ENCODE measurements at places on chromosomes 12 and 14.

DNA sequence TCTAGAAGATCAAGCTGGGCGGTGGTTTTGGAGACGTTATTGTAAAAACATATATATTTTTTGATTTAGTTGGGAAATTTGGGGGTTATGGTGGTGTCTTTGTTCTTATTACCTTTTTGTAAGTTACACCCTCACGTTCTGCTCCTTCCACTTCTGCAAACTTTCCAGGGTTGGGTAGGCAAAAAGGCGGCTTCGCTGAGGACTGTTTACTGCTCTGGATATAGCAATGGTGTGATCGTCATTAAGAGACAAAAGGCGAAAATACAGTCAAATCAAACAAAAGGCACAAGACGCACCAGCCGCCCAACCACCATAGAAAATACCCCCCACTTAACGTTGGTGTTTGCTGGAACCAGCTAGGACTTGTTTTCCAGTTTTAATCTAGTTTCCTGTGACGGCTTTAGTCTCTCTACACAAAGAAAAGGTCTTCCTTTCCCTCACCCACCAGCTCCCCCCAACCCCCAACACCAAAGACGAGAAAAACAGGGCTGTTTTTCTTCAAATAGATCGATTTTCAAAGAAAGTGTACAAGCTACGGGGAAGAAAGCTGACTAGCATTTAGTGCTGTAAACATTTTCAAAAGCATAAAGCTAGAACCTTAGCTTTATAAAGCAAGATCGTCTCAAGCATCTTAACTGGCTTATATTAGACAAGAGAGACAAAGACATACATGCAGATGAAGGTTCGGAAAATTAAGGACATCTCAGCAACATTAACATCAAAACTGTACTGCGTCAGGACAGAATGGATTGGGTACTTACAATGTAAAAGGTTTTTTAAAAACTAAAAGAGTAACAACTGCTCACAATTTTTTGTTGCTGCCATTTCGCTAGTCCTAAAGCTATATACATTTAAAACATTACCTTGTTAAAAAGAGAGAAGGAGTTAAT lies 2.0 kb upstream of the SETD1B start:
- DNase-seq = no peak

DNA sequence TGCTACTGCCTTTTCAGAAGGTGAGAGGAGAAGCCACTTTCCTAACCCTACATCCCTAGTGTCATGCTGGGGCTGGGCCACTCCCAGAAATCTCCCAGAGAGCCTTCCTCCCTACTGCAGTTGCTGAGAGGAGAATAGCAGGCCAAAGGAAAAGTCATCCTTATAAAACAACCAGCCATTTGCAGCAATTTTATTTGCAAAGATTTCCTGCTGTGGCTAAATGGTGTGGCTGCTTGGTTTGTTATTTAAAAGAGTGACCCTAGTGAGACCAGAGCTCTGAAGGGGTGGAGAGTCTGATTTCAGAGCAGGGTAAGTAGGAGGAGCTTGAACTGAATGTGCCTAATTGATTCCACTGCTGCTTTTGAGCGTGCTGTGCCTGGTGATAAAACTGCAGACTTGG lies 232.0 kb downstream of the GRIN2B start:
- no peak for DNase-seq

GRCh38 chr14:74697543-74697942 lies 15.3 kb downstream of the AREL1 start:
- no peak for DNase-seq

- DNase-seq = no peak
Observed at GRCh38 chr12:46108721-46109120, 118.3 kb upstream of the SCAF11 start.

DNA sequence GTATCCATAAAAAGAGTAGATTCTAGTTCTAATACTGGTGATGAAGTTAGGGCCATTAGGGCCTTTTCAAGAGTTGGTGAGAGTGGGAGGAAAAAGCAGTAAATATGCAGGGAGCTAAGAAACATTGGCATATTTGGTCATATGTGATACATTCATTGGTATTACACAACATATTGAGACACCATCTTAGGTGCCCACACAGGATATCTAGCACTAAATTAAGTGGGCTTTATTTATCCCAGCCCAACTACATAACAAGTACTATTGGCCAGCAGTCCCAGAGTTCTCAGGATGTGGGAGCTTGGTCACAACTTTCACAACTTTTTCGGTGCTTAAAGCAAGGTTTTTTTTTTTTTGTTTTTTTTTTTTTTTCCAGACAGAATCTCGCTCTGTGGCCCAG lies 2.0 kb upstream of the ING4 start:
- no peak for DNase-seq

- DNase-seq = no peak
Observed at GRCh38 chr12:57190037-57190436, 26.6 kb upstream of the NXPH4 start.

DNA sequence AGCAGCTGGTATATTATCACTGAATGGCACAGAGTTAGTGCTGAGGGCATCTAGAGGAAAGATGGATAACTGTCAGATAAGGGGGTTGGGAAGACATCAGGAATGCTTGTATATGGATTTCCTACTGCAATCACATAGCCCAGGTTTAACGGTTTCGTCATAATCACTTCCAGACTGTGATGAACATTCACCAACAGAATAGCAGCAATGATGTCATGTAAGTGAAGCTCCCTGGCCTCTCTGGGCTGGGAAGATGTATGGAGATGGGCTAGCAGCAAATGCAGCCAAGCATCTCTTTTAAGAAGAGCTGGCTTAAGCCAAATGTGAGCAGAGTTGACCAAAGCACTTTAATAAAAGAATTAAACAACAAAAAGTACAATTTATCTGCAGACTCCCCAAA lies 714.6 kb downstream of the GALC start:
- DNase-seq = no peak

- DNase-seq = no peak
Observed at GRCh38 chr14:72380456-72380855, 448.2 kb downstream of the RGS6 start.

- DNase-seq = no peak
Observed at GRCh38 chr12:93823616-93824391, 146.6 kb downstream of the CRADD start.

- DNase-seq = no peak
Observed at GRCh38 chr12:34298176-34298970, 276.1 kb downstream of the ALG10 start.

- no peak for DNase-seq
Observed at GRCh38 chr12:14694970-14695369, 1.4 kb downstream of the GUCY2C start.

GRCh38 chr14:69214393-69214792 lies 23.1 kb downstream of the EXD2 start:
- DNase-seq = no peak

DNA sequence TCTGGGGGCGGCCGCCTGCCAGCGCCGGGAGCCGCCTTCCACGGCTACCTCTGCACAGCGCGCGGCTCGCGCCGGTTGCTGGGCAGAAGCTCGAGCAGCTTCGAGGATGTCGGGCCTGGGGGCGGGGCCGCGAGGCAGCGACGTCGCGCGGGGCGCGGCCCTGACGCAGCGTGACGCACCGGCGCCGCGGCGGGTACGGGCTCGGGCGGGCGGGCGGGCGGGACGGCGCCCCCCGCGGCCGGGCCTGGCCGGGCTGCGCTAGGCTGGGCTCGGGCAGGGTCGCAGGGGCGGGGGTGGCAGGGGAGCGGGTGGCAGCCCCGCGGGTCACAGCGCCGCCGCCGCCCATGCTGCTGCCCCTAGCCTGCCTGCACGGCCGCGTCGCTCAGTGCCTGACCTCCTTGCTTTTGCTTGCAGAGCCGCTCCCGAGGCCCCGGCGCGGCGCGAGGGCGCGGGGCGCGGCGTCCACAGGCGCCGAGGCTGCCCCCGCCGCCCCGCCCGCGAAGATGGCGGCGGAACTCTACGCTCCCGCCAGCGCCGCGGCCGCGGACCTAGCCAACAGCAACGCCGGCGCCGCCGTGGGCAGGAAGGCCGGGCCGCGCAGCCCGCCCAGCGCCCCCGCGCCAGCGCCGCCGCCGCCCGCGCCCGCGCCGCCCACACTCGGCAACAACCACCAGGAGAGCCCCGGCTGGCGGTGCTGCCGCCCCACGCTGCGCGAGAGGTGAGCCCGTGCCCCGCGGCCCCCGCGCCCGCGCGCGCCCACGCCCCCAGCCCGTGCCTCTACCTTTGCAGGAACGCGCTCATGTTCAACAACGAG lies at the start of gene BTBD6:
Gene BTBD6, plus strand, starts transcription at position 166 of the 814 bp plus-strand sequence. Its CDS starts 179 bp downstream, at position 345.
- peak; percentile 77 for DNase-seq

DNA sequence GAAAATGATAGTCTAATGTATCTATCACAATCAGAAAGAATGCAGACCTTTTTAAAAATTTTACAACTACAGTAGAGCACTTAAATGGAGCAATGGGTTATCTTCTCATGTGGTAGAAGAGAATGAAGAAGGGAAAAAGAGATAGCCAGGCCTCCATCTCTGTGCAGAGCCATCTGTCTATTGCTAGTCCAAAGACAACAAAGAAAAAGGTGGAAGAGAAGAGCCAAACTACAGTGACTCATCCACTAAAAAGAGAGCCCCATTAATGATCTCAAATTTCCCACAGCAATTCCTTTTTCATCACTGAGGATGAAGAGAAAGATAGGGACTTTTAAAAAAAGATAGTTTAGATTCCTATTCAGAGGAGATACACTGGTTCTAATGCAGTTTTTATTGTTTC lies 232.9 kb downstream of the ATXN7L3B start:
- DNase-seq = no peak

GRCh38 chr14:104385531-104386101 lies 193.9 kb upstream of the C14orf180 start:
- DNase-seq = no peak

DNA sequence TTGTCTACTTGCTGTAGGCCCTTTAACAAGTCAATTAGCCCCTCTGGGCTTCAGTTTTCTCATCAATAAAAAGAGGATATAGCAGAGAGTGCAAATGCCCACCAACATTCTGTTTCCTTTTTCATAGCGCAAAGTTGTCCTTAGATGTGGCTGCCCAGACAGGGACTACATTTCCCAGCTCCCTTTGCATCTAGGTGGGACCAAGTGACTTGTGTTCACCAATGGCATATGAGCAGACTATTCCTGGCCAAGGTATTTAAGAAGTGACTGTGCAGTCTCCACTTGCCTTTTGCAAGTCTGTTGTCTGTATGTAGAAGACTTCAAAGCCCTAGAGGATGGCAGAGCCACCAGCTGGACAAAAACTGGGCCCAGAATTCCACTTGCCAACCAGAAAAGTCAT lies 59.7 kb downstream of the DAO start:
- DNase-seq = no peak

DNA sequence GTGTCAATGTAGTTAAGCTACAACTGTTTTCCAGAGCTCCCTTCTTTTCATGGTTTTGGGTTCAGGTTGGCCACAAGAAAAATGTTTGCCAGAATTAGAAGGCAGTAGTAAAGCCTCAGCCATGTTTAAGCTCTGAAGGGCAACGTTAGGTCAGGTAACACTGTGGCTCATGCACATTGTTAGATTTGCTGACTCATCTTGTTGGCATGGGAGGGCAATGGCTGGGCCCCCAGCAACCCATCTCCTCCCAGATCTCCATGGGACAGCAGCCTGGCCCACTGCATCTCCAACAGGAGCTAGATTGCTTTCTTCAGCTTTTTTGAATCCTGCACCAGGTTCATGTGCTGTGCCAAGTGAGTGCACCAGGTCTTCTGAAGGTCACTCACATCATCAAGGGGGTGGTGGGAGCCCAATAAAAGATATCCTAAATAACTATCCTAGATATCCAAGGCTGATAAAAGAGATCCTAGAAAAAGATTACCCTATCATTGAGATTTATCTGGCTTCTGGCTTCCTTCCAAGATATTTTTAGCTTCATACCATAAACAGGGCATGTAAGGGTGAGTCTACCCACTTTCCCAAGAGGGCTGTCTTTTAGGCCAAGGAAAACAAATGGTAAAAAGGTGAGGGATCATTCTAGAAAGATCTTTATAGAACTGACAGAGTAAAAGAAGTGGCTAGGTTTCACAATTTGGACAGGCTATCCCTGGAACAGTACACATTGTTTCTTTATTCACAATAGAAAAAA lies 28.9 kb downstream of the PTGER2 start:
- DNase-seq = no peak

- DNase-seq = no peak
Observed at GRCh38 chr14:52188381-52188780, 79.1 kb upstream of the PTGDR start.

- DNase-seq = no peak
Observed at GRCh38 chr12:6791931-6792520, 2.7 kb downstream of the CD4 start.

- DNase-seq = no peak
Observed at GRCh38 chr14:71891185-71891584, 41.0 kb upstream of the RGS6 start.

DNA sequence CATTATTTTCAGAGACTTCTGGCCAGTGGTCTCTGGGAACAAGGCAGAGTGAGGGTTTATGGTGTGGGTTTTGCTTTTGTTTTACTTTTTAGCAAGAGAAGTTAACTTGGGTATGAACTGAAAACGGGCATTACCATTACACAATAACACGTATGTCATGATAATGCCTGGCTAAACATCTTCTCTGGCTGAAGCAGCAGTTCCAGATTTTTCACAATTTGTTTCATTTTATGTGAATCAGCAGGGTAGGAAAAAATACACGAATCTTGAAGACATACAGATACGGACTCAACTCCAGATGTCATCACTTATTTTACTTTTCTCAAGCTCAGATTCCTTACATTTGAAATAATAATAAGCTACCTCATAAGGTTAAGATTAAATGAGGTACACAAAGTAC lies 2.5 kb upstream of the PCNX4 start:
- DNase-seq = no peak

DNA sequence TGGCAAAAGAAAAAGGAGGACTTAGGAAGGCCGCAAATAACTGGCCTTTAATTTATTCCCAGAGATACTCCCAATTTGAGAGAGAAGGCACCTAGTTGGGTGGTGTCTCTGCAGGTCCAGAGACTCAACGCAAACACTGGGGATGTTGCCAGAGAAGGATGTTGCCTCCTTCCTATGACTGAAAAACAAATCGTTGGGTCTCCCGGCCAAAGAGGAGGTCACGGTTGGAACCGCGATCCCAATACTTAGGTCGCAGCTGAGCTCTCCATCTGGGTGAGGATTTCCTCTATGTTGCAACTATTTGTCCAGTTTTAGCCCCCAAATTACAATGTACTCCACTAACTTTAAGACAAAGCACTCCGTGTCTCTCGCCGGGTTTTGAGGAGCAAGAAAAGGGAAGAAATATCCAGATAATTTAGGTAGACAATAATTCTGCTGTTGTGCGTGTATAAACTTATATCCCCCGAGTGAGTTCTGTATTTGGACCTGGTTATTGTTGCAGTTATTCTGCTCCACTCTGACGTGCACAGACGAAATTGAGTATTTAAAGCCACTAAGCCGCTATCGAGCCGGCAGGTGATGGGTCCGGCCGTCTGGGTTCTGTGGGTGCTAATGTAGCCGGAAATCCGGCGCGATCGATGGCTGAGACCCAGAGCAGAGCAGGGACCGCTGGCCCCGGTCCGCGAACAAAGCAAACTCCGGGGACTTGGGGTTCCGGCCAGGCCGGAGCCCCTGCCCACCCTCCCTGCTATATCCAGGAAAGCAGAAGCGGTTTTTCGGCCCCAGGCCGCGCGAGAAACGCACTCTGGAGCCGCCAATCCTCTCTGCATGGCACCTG lies 5.7 kb downstream of the HOXC12 start:
- DNase-seq = no peak

GRCh38 chr14:61661471-61662400 lies 33.6 kb upstream of the HIF1A start:
- DNase-seq = no peak

- DNase-seq = no peak
Observed at GRCh38 chr12:76153616-76154015, 69.1 kb upstream of the NAP1L1 start.
